COR-L47 (cell line): ENCODE measurements at places on chromosomes 7 and 10.

GRCh38 chr7:33766405-33766804 is 138.9 kb upstream of the BMPER start:
- no peak for DNase-seq

DNA sequence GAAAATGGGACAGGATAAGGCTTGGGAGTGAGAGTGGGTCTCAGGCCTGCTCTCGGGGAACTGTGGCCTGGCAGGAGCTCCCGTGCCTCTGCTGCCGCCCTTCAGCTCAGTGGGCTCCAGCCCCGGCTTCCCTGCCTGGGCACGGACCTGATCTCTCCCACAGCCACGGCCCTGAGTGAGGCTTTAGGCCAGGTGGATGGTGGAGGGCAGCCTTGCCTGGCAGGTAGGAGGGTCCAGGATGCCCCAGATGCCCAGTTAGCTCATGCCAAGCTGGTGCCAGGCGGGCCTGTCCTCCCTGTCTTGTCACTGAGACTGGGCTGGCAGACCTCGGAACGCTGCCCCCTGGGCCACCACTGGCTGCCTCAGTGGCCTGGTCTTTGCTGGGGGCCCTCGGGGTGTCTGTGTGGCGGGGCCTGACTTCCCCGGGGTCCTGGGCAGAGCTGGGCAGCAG is 116.6 kb downstream of the INPP5A start:
- DNase-seq, result no peak

GRCh38 chr10:67695555-67695954 is 440 bp downstream of the CTNNA3 start:
- DNase-seq, result no peak

DNA sequence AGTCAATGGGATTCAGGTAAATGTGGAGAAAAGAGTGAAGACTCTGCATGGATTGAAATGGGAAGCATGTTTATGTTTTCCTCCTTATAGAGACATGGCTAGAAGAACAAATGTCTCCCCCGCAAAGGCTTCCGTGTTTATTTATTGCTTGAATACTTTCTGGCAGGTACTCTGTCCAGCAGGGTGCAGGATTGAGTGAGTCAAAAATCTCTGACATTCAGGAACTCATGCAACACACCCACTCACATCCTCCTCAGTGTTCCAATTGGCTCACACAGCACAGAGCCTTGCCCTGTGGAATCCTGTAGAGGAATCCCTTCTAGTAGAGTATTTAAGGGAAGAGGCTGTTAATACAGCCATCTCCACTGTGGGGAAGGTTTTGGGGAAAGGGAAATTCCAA is 290.3 kb upstream of the VWC2 start:
- no peak for DNase-seq

DNA sequence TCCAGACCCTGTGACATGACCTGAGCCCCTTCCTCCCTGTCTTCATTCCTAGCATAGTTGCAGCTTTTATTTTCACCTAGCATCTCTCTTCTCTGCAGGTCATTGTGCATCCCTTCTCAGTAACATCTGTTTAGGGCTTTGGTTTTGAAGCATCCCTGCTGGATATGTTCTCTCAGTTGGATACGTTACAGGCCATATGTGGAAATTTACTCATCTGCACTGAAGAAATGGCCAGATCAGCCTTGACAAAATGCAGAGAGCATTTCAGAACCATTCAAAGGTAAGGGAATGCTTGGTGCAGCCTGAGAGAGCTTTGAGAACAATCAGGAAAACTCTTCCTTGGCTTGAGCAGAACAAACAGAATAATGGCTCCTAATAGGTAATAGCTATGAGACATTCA is 647.0 kb downstream of the KCNMA1 start:
- no peak for DNase-seq
